ENCODE measurements at places on chromosomes 2 and 18.

DNA sequence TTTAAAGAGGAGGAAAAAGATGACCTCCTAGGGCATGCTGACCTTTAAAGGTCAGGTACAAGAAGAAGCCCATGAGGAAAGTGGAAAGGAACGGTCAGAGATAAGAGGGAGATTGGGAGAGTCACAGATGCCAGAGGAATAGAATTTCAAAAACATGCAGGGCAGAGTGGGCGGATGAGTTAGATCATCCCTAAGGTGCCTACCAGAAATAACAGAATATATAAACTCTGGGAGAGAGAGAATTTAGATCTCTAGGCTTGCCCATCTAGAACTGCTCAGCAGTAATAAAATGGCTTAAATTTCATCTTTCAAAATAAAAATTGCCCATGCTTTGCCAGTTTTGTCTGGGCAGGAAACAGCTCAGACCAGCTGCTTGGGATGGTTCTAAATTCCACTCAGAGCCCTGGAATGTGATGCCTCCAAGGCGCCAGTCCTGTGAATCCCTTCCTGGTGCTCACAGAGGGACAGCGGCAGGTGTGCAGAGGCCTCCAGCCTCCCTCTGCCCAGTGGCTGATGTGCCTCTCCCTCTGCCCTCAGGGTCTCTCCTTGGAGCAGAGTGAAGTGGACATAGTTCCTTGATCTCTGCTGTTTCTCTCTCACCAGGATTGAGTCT is 130.9 kb downstream of the ANTXR1 start:
- no peak for DNase-seq

- DNase-seq, result no peak
Measured at GRCh38 chr2:169790581-169790980, 8.1 kb upstream of the SSB start.

DNA sequence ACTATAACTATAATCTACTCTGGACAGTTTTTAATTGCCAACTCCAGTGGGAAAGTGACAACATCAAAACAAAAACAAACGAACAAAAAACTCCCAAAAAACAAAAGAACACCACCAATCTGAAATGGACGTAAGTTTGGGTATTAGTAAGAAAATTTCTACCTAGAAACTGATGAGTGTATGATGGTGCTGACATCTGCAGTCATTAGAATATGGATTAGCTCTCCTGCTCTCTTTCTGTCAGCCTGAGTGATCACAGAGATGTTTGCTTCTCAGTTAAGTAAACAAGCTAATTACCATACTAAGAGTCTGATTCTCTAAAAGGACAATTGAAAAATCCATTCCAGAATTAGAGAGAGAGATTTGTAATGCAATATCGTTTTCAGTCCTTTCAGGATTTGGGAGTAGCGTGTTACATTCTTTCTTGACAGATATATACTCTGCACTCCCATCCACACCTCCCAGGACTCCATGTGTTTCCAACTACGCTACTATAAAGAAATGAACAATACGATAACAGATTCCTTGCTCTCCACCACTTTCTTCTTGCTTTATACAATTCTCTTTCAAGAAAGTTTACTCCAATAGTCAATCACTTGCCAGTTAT is 1347.4 kb upstream of the PIK3C3 start:
- no peak for DNase-seq

DNA sequence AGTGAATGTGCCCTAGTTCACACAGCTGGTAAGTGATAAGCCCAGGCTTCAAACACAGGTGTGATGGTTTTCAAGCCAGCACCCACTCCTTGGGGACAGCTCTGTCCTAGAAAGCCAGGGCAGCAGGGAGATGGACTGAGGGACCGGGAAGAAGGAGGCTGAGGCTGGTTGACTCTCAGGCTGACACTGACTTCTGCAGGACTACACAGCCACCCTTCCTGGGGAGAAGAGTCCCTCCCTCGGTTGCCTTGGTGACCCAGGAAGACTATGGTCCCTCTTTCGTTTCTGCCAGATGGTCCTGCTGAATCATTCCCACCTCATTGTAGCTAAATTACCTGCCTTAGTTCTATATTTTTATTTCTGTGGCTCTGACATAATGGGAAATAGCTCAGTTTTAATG is 11.3 kb upstream of the FSHR start:
- no peak for DNase-seq

DNA sequence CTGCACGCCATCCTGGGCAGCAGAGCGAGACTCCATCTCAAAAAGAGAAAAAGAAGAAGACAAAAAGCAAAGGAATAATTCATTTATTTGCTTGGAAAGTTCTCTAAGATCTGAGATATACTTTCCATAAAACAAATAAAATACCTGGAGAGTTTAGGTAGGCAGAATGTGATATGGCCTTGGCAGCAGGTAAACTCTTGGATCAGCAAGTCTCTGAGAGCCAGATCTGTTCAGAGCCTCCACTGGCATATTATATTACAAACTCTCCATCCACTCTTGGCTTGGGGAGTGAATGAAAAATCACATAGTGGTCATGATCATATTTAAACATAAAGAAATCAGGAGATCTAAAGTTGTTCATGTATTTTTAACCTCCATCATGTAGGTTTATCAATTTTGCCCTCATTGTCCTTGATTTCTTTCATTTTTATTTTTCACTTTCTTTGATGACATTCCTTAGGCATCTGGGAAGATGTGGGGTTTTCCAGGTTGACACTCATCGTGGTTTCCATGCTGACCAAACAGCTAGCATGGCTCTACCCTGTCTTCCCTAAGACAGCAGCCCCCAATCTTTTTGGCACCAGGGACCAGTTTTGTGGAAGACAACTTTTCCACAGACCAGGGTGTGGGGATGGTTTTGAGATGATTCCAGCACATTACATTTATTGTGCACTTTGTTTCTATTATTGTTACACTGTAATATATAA is 10.2 kb downstream of the LRRFIP1 start:
- DNase-seq, result no peak

DNA sequence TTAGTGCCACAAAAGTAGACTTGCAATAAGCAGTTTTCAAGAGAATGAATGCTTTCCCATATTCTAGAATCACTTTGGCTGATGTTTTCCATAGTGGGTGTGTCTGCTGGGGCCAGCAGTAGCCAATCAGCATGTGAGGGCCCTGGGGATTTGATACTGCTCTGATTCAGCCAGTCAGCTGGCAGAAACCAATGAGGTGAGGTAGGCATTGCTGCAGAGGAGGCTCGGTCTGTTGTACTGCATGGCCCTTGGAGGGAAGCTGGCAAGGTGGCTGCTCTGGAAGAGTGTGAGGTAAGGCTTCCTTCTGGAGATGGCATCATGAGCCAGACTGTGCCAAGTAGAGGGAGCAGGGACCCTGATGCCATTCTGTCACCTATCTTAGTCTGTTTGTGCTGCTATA is 22.7 kb downstream of the TMEM87B start:
- no peak for DNase-seq

GRCh38 chr2:121231385-121232000 is 53.5 kb downstream of the TFCP2L1 start:
- DNase-seq, result no peak

DNA sequence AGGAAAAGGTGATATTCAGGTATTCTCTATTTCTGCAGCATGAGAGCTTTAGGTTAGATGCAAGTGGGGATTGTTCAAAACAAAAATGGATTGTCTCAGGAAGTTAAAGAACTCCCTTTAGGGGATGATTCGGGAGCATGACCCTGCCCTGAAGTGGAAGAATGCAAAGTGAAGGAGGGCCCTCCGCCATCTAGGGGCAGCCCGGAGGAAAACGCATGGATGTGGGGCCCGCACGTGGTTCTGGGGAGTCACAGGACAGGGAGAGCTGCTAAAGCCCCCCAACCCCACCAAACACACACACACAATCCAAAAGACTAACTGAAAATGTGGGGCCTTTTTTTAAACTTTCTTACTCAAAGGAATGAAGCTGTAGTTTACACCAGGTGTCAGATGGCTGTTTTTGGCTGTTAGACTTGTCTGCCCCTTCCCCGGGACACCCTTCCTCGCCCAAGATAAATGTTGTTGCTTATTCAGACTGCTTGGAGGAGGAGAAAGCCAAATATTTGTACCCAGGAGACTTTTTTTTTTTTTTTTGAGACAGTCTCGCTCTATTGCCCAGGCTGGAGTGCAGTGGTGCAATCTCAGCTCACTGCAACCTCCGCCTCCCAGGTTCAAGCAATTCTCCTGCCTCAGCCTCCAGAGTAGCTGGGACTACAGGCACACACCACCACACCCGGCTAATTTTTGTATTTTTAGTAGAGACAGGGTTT is 78.8 kb downstream of the HNRNPLL start:
- no peak for DNase-seq

- DNase-seq, result no peak
Measured at GRCh38 chr2:217045700-217046475, 186.0 kb upstream of the TNP1 start.

DNA sequence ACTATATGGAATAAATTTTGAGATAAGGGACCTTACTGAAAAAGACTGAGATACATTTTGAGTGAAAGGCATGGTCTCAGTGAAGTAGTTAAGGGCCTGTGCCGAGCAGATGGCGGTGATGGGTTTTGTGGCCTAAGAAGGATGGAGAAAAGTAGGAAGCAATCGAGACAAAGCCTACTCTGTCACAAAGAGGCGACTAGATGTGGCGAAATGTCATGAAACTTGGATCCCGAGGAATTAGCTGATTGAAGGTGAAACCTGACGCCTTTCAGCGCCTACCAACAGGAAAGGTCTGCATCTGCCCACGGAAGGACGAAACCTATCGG is 558 bp upstream of the CEP192 start:
- DNase-seq, result no peak

- DNase-seq, result no peak
Measured at GRCh38 chr2:62363166-62363565, 142.8 kb downstream of the TMEM17 start.

DNA sequence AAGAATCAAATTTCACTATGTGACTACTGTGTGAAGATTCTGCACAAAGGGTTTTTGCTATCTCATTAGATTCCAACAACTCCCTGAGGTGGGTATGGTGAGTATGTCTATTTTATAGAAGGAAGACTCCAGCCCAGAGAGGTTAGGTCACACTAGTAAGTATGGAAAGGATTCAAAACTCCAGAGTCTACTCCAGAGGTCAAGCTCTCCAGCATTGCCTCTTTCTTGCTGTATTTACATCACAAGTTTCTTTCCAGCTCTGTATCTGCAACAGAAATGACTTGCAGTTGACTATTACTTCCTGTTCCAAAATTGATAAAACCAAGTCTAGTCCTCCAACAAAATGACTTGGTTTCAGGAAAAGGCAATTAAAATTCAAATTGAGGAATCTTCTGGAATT is 2.1 kb downstream of the COL4A4 start:
- DNase-seq, result no peak

- peak; percentile 30 for DNase-seq
Measured at GRCh38 chr2:226690461-226691024, 109.1 kb downstream of the IRS1 start.

DNA sequence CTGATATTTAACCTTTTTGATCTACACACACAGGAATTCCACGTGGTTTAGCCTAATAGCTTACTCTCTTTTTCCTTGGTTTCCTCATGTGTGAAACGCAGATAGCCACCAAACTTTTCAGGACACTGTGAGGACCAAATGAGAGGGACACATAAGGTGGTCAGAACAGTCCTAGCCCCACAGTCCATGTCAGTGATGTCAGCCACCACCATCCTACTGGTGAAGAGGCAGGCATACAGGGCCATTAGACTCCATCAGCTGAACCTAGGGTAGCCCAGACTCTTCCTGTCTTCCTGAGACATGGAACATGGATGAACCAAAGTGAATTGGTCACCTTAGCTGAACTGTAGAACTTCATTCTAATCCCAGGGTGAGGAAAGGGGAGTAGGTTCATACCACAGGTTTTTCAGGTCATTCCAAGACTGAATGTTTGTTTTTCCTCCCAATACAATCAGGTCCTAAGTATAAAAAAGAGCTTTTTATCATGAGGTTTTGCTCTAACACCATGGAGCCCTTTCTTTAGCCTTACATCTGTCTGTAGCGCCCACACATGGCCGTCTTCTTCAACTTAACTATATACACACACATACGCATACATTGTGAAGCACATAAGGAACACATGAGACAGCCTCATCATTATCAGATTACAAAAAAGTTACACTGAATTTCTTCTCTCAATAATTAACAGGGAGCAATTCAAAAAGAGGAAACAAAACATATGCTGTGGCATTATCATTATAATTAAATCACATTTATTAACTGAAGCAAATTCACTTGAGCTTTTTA is 18.5 kb upstream of the NFE2L2 start:
- no peak for DNase-seq

- no peak for DNase-seq
Measured at GRCh38 chr2:161265874-161266273, 42.4 kb upstream of the PSMD14 start.

DNA sequence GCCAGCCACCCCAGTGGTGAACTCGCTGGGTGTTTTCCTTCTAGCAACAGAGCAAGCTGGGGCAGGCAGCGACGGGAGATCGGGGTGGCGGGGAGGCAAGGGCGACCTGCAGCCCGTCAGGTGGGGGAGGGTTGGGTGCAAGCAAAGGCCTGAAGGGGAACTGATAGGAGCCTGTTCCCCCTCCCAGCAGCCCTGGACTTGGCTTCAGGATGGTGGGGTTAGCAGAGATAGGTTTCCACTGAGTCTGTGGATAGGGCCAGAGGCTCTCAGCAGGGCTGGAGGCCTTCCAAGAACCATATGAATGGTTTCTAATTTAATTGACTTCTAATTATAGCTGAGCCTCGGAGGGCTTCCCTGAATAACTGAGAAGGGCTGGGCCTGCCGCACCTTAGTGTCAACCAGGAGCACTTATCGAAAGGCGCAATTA is 55.3 kb downstream of the EDAR start:
- no peak for DNase-seq

DNA sequence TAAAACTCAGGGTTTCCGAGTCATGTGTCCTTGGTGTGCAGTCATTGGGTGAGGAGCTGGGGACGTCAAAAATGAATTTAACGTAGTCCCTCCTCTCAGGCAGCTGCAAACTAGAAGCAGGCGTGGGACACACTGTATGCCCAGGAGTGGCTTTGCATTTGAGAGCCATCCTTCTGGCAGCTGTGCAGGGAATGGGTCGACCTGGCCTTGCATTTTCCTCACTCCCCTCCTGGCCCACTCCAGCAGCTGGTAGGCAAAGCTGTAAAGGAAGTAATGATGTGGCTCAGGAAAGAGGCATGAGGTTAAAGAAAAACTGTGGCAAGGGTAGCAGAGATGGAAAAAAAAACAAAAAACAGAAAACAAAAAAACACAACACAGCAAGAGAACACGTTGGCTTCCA is 46.5 kb downstream of the RNF144A start:
- DNase-seq, result no peak

GRCh38 chr2:109649736-109650695 is 35.9 kb downstream of the SOWAHC start:
- no peak for DNase-seq

- DNase-seq, result no peak
Measured at GRCh38 chr2:165777522-165778186, 16.4 kb downstream of the GALNT3 start.

GRCh38 chr2:195214072-195214471 is 443.0 kb upstream of the SLC39A10 start:
- no peak for DNase-seq
